GM12892 (cell line): ENCODE measurements at places on chromosomes 11 and 22.

- no peak for DNase-seq
Observed at GRCh38 chr11:19929147-19929546, 216.5 kb downstream of the NAV2 start.

- no peak for DNase-seq
Observed at GRCh38 chr11:61551634-61552033, 29.2 kb downstream of the SYT7 start.

GRCh38 chr11:13235895-13236294, 41.7 kb upstream of the BMAL1 start:
- no peak for DNase-seq

GRCh38 chr11:17457396-17458173, 19.1 kb downstream of the ABCC8 start:
- DNase-seq, result no peak

- no peak for DNase-seq
Observed at GRCh38 chr22:31253949-31254348, 38.3 kb downstream of the PIK3IP1 start.

DNA sequence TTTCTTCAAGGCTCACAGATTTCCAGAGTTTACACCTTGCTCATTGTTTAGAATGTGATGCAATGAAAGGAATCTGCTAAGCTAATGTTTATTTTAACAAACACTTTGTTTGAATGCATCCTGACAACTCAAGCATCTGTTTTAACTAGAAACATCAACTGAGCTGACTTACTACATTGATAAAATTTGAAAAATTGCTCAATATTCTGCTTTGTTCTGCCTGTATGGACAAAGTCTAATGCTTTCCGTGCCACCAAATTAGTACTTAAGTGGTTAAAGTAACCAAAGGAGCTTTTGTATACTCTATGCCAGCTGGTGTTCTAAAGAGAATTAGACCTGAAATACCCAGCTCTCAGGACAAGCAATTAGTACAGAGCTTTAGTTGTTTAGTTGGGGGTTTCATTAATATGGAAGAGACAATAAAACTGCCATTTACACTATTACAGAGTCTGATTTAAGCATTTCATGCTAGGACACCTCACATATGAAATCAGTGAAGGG, 105.2 kb downstream of the MAML2 start:
- DNase-seq, result no peak

- no peak for DNase-seq
Observed at GRCh38 chr11:91768783-91769182, 455.8 kb upstream of the FAT3 start.

DNA sequence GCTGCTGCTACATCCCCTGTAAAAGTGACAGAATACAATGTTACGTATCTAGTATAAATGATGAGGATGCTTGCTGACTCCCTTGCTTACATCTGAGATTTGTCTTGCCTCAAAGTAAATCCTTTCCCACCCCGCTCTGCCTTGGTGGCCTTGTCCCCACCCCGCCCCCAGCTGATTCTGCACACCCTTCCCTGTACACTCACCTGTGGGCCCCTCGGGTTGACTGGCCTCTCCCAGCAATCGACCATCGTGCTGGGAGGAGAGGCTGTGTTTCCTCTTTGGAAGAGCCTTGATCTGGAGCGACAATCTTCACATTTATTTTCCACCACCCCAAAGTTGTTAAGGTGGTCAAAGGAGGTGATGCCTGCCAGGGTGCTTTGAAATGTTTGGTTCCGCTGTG, 249.4 kb downstream of the TBC1D22A start:
- DNase-seq, result no peak

DNA sequence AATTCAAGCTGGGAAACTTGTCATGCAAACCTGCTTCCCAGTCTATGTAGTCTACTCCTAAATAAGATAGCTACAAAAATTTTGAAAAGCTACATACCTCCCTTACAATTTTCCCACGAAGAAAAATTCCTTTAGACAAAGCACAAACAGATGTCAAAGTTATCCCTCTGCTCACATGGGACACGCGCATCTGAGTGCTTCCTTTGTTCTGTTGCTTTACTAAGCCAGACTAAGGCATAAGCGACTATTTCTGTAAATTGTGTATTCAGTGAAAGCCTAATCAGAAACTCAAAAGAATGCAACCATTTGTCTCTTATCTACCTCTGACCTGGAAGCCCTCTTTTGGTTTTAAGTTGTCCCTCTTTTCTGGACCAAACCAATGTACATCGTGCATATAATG, 583.7 kb upstream of the B3GAT1 start:
- no peak for DNase-seq

DNA sequence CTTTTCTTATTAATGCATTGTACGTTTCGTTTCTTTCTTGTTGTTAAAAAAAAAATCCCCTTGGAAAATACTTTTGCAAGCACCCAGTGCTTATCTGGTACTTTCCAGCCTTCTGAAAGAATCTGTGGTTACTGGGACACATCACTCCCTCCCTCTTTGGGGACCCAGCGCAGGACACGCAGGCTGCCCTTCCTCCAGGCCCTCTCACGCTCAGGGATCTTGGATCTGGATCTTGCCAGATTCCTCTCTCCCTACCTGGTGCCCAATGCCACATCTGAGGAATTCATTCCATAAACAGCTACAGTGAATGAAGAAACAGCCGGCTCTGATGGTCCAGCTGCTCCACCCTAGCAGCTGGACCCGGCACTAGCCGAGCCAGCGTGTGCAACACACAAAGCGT, 55.7 kb downstream of the PHF21B start:
- no peak for DNase-seq

GRCh38 chr11:123184531-123184930, 10.5 kb downstream of the CLMP start:
- no peak for DNase-seq

GRCh38 chr11:96155627-96156378, 187.2 kb downstream of the MAML2 start:
- DNase-seq, result peak; percentile 34

DNA sequence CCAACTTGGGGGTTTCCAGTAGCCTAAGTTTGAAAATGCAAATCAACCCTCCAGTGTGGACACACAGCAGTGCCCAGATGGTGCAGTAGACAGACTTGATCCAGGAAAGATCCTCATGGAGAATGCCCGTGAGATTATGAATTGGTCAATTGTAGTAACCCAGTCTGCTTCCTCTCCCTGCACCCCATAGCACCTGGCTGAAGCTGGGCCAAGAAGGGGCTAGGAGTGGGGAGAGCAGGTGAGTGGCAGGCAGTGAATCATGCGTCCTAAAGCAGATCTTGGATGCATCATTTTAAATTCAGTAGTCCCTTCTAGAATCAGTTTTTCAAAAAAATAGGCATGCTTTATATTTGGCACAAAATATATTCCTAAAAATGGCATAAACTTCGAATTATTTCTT, 52.2 kb downstream of the CYB5R2 start:
- DNase-seq, result no peak

DNA sequence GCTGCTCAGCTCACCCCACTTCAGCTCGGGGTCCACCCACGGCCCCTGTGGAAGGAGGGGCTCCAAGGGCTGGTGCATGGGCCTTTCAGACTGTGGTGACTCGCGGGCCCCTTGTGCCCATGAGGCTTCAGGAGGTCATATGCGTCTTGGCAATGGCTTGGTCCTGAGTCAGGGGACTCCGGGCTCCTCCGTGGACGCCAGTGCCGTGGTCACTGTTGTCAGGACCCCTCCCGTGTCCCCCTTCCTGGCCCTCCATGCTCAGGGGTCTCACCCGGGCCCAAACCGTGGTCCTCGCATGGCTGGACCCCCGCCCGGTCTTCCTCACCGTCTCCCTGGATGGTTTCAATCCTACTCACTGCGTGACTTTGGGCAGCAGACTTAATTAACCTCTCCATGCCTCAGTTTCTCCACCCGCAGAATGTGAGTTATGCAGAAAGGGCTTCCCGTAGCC, 436.4 kb downstream of the TBC1D22A start:
- no peak for DNase-seq

DNA sequence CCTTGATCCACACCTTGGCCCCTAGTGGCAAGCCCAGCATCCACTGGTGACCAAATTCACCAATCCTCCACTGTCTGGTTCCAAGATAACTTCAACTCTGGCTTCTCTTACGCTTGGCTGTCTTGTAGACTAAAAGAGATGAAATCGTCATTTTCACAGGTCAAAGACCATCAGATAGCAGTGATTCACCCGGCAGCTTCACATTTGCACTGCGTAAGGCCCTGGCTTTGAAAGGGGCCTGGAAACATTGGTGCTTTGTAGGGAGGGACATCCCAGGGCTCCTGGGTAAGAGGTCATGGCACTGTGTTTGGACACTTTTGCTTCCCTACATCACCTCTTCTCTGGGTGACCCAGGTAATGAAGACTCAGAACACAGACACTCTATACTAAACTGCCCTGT, 30.1 kb upstream of the FADD start:
- DNase-seq, result no peak

DNA sequence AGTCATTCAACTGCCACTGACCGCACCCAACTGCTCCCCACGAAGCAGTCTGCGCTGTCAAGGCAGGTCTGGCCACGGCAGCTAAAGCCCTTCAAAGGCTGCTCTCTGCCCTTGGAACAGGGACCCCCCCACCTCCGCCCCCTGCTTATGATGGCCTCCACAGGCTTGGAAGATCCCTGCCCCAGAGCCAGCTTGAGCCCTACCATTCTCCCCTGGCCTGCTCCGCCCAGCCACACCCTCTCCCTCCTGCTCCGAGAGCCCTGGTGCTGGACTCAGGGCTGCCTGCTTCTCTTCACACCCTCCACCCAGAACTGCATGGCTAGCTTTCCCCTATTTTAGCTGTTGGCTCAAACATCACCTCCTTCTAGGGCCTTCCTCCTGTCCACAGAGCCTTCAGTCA, 19.0 kb downstream of the ZMAT5 start:
- DNase-seq, result no peak

DNA sequence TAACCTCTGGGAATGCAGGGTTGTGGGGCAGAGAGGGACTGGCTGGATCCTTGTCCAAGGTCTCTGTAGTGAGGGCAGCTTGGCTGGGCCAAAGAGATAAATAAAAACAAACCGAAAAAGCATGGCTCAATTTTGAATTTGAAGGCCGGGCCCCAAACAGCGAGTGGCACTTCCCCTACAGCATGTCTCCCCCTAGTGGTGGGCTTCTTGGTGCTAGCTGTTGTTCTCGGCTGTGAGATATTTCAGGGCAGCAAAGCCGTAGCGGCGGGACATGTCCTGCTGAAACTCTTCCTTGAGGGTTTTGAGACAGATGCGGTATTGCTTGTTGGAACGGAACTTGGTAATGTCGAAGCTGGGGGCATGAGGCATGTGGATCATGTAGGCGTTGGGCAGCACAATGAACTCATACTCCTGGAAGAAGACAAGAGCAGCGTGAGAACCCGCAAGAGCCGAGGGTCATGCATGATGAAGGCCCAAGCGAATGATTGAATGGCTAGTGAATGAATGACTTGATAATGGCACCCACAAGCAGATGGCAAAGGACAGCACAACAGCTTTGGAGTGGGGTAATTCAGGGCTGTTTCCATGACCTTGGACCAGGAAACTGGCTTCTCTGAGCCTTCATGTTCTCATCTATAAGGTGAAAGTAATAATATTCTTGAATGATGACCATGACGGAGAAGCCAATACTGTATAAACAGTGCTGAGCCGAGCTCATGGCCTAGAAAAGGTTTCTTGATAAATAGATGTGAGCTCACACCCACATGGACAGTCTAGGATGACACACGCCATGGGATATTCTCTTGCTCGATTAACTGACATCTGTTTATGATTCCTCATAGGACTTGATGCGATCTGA, 216.3 kb upstream of the SYN3 start:
- peak; percentile 42 for DNase-seq

DNA sequence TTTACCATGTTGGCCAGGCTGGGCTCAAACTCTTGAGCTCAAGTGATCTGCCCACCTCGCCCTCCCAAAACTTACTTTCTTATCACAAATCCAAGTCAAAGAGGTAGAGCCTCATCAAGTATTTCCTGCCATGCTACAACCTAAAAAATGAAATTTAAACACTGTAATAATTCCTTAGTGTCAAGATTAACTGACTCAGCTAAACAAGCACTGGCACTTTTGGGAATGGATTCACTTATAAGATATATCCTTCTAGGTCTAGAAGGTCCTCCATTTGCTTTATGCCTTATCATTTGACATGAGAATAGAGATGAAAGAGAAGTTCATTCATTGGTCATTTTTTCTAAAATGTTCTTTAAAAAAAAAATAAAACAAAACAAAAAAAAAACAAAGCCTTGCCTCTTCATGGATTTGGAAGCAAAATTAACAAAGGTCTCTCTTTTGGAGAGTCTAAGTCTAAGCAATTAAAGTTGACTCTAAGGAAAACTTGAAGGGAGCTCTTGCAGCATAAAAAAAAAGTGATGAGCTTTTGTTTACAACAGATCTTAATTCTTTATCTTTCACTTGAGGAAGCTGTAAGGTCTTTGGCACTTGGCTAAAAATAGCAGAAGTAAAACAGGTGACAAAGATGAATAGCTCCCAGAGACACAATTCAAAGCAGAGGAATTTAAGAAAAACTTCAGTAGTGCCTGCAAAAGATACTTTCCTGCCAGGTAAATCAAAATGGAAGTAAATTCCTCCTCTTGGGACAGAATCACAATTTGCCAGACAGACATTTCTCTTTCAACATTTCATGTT, 50.3 kb downstream of the CADM1 start:
- no peak for DNase-seq

GRCh38 chr22:49088801-49089791, 738.6 kb downstream of the BRD1 start:
- no peak for DNase-seq

DNA sequence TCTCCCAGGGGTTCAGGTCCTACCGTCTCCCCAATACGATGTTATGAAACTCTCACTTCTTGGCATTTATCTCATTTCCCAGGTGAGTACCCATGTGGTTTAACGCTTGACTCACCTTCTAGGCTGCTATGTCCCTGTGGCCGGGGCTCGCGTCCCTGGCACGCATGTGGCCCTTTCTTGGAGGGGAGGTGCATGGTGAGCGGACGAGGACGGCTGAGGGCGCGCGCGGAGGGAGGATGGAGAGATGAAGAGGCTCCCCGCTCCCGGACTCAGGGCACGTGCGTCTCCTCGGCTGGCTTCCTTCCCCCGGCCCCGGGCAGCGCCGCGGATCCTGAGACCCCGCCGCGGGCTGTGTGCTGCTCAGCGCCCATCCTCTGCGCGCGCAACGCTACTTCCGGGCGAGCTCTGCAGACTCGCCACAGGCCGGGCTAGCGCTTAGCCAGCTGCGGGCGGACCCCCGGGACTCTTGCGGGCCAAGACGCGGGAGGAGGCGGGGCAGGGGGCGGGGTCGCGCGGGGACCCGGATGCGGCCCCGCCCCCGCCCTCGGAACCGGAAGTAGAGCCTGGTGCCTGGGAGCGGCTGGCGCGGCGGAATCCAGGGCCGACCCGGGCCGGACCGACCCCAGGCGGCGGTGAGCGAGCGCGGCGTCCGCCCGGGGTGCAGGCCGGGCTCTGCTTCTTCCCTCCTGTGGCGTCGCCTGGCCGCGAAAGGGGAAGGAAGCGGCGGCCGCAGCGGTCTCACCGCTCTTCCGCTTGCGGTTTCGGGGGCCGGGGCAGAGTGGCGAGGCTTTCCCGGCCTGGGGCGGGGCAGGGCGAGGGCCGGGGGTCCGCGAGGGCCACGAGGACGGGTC, at the start of gene CTTN:
TSS of gene CTTN (plus strand) at position 547 of the 851 bp plus-strand sequence. CDS start 8,769 bp downstream, outside the sequence.
- DNase-seq, result peak; percentile 78
